Anterior cingulate cortex (tissue), 58 donors: ENCODE measurements at places on chromosomes 1 and 21.

DNA sequence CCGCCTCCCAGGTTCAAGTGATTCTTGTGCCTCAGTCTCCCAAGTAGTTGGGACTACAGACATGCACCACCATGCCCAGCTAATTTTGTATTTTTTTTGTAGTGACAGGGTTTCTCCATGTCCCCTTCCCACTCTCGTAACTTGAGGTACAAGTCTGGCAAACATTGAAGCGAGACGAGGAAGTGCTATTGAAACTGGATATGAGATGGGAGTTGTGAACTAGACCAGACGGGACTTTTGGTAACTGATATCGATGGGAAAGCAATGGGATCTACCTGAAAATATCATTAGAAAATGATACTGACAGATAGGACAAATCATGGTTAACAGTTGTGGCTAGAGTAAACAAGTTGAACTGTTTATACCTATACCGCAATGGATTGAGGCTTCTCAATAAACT is 95.2 kb upstream of the TRABD2B start:
- DNase-seq, result no peak

GRCh38 chr1:236058141-236058934 is 6.6 kb downstream of the NID1 start:
- no peak for DNase-seq

GRCh38 chr1:91749788-91750231 is 136.1 kb downstream of the TGFBR3 start:
- no peak for DNase-seq

GRCh38 chr1:246067432-246068216 is 439.5 kb downstream of the SMYD3 start:
- no peak for DNase-seq

GRCh38 chr21:42513151-42513984 is at the start of gene SLC37A1:
Gene SLC37A1, plus strand, starts transcription at chr21:42513852. Its CDS starts 4,603 bp downstream, at chr21:42518455.
- DNase-seq, result no peak

DNA sequence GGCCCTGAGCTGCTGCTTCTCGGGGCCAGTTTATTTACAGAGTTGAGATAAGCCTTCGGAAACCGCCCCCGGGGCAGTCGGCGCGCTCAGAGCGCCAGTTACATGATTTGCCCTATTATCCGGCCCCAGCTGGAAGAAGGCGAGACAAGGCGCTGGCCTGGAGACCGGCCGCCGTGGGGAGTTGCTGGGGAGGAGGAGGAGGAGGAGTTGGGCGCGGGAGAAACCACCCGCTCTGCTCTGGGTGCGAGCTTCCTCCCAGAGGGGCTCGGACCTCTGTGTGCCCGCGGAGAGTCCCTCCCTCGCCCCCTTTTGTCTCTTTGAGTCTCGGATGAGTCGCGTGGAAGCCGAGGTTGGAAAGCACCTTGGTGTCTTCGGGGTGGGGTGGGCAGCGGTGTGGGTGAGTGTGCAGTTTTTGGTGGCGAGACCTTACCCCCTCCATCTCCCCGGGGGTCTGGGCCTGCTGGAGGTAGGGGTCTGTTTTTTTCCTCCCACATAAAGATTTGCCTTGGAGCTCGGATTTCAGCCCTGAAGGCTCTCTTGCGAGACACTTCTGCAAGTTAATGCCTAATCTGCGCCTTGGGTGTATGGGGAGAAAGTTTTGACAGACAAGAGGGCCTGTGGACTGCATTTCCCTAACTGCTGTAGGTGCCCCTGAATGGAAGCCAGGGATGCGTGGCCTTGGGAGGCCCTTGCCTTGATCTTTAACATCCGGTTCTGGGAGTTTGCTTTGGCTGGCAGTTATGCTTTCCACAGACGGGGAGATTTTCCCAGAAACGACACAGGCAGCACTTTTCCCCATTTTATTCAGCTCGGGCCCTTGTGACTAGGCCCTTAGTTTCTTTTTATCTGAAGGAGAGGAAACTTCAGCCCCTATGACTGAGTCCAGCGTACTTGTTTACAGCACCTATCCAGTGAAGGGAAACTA is 80.0 kb downstream of the NDUFS5 start:
- no peak for DNase-seq

DNA sequence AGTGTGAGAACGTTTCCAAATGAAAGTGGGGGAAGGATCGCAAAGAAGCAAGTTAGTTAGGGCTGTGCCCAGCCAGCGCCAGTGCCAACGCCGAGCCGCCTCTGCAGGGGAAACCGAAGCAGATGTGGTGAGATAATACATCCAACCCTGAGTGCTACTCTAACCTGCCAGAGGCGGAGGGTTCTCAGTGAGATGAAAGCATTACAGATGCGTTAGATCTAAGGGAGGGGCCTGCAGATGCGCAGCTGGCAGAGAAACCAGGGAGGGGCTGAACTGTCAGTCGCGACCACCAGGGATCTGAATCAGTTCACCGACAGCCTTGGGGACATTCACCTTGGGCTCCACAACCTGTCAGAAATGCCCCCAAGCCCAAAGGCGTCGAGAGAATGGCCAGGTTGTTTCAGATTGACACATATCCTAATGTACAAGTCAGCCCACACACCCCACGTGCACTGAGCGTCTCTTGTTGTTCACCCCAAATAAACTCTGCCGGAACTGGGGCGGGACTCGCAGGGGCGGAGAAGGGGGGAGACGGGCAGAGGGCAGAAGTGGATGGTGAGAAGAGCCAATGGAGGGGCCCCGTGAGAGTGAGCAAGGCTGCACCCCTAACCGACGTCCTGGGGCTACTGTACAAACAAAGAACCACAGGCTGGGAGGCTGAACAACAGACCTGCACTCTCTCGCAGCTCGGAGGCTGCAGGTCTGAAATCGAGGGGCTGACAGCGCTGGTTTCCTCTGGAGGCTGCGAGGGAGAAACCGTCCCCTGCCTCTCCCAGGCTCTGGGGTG is 8.7 kb upstream of the UMODL1 start:
- DNase-seq, result no peak

DNA sequence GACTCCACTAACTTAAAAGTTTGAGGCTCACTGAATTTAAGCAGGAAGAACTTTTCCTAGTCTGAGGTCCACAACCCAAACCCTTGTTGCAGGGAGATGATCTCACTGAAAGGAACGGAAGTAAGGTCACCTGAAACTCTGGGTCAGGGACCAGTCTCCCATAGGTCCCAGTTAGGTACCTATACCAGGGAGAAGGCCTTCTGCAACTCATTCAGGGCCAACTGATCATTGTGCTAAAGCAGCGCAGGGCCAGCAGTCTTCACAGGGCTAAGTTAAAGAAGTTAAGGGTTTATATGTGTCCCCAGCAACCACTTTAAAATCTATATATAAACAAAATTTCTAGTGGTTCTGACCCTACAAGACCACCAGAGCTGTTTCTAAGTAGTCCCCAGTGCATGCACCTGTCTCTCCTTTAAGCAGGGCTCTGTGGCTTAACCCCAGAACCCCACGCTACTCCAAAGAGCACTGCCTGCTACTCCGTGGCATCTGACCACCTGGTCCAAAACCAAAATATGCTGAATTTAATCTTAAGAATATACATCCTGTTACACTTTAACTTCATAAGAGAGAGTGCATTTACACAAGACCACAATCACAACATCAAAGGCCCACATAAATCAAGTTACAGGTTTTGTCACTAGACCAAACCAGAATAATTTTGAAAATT is 2.8 kb downstream of the SRSF10 start:
- no peak for DNase-seq

- DNase-seq, result no peak
Measured at GRCh38 chr1:115925467-115925866, 50.8 kb upstream of the SLC22A15 start.

DNA sequence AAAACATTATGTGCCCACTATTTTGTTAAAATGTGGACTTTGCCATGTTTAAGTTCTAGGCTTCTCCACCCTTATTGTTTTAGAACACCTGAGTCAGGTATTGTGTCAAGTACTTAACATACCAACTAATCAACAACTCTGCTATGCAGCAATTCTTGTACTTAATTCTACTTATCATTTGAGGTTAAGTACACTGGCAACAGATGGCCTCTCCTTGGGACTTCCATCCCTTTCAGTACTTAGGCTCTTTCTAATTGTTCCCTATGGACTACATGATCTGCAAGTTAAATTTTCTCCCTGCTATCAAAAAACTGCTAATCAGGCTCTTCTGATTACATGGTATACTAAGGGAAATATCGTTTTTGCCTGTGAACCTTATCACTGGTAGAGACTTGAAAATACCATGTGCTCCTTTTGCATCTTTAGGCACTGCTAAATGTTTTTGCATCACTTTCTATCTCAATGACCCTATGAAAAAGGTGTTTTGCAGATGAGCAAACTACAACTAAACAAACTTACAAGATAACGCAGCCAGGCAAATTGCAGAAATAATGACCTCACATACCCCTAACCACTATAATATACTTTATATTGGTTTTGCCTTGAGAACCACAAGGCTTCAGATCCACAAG is 18.9 kb downstream of the SFPQ start:
- no peak for DNase-seq

GRCh38 chr1:15797614-15798390 is 9.6 kb downstream of the UQCRHL start:
- no peak for DNase-seq

- no peak for DNase-seq
Measured at GRCh38 chr1:241706967-241707366, 54.9 kb downstream of the WDR64 start.

- no peak for DNase-seq
Measured at GRCh38 chr21:34997294-34997693, 51.8 kb downstream of the RUNX1 start.

DNA sequence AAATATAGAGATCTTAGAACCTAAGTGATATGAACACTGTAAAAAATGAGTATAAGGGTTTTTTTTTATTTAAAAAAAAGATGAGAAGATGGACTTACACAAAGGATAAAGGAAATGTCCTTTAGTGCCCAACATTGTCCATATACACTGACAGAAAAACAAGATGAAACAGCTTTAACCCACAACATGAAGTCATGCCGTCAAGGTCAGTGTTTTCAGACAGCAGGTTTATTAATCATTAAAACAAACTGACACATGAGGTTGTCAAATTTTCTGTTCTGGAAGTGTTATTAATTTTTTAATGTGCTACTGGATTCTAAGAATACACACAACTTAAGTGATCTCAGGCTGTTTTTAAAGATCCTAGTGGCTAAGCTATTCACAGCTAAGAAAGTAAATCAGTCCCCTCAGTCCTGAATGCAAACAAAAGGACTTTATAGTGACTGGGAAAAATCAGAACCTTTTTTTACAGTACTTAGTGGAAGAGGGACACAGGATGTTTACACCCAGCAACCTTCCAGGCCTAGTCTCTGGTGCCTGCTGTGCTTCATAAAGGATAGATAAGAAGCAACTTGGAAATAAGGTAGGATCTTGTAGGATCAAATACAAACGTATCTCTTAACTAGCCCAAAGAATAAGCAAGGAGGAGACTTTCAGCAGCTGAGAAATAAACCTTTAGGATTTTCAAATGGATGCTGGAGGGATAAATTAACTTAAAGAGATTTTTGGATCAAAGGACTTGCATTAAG is 21.9 kb upstream of the PKN2 start:
- DNase-seq, result no peak

GRCh38 chr1:51719146-51719545 is 102.3 kb downstream of the OSBPL9 start:
- DNase-seq, result no peak

GRCh38 chr1:109472779-109473178 is 6.4 kb downstream of the SYPL2 start:
- no peak for DNase-seq

DNA sequence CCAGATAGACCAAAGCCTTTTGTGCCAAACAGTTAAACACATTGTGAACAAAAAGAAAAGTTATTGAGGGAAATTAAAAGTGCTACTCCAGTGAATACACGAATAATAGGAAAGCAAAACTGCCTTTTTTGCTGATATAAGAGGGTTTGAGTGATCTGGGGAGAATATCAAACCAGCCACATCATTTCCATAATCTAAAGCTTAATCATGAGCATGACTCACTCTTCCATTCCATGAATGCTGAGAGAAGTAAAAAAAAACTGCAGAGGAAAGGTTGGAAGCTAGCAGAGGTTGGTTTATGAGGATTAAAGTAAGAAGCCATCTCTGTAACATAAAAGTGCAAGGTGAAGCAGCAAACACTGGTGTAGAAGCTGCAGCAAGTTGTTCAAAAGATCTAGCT is 350.6 kb upstream of the NCAM2 start:
- no peak for DNase-seq

GRCh38 chr1:180155182-180155682 is 563 bp downstream of the QSOX1 start:
- DNase-seq, result no peak

DNA sequence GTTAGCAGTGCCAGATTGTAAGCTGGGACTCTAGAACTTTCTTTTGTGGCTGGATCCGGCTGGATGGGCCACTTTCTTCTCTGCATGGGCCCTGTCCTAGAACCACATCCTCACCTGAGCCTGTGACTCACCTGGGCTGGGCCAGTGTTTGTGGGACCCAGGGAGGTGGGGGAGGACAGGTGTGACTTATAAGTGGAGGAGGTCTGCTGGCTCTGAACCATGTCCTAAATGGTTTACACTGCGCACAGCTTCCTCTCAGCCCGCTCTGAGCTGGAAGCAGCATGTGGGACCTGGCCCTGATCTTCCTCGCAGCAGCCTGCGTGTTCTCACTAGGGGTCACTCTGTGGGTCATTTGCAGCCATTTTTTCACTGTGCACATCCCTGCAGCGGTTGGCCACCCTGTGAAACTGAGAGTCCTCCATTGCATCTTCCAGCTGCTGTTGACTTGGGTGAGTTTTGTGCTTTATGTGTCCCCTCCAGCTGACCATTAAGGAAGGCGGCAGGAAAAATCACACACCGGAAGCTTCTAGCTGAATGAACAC is at the start of gene AADACL3:
AADACL3 (plus strand) TSS at position 215 of the 542 bp plus-strand sequence; CDS start at position 282, 67 bp downstream.
- DNase-seq, result no peak

- no peak for DNase-seq
Measured at GRCh38 chr1:195958131-195958530, 650.1 kb downstream of the KCNT2 start.

DNA sequence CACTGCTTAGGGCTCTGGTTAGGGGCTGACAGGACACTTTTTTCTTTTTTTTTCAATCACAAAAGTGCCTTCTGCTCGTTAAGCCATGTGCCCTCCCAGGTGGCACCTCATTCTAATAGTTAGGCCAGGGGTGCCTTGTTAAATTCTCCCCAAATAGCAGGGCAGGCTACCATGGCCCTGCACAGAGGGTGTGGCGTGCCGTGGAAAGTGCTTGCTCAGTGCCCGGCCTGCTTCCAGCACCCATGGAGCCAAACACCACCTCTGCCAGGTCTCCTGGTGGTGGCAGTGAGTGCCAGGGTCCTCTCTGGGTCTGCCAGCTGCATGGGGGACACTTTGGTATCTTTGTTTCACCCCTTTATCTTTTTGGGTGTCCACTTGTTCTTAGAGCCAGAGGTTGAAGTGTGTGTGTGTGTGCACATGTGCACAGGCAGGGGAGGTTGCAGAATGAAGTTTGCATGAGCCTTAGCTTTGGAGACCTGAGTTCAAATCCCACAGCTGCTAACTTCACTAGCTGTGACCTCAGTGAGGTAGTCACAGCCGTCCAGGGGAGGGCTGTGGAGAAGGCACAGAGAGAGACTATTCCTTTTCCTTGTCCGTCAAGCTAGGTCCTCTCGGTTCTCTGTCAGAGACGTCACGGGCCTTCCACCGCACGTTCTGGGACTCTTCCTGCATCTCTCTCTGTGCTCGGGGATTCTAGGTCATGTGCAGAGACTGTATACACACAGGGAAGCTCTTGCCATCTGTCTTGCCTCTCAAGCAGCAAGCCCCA is 39.9 kb upstream of the CSF3R start:
- no peak for DNase-seq

GRCh38 chr1:28507646-28508434 is 2.0 kb downstream of the RCC1 start:
- no peak for DNase-seq

- no peak for DNase-seq
Measured at GRCh38 chr1:213507472-213508223, 456.6 kb downstream of the RPS6KC1 start.
